ENCODE measurements at places on chromosomes 5 and 9.

DNA sequence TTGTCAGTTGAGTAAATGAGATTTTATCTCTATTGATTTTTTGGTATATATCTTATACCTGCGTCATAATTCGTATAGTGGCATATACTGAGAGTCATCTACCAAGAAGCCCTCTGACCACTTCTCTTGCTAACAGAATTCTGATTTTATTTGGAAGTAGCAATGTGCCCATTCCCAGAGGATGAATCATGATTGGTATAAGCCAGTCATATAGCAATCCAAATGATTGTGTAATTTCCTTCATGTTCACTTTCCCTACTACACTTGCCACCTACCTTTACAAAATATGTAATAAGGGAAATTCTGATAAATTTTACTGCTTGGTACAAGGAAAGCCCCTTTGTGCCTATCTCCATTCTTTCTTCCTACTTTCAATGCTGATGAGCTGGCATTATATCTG lies 16.1 kb upstream of the ZNF462 start:
- DNase-seq = no peak

- no peak for DNase-seq
Measured at GRCh38 chr5:73947906-73948640, 322.1 kb downstream of the ARHGEF28 start.

DNA sequence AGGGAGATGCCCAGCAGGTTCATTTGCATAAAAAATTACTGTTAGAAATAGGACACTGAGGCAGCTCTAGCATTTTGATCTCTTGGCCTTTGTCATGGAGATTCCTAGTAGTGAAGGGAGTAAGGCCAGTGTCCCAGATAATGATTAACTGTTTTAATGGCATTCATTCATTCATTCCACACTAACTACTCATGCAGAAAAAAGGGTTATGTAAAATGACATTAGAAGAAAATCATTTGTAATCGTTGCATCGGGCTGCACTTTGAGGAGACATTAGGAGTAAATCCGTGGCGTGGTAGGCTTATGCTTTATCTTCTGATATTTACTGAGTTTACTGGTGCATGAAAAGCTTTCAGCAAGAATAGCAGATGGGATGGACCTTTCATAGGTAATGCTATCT lies 82.6 kb upstream of the GRHPR start:
- DNase-seq = no peak

DNA sequence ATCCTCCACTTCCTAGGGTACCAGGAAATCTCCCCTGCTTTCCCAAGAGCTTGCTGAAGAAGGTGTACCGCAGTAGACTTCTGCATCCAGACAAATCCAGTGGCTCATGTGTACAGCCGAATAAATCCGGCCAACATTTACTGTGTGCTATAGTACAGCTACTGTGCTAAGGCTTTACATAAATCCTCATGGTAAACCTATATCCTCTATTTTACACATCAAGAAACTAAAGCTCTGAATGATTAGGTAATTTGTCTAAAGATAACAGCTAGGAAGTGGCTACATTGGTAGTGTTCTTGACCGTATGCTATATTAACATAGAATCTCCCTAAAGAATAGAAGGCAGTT lies 511 bp upstream of the WDR41 start:
- DNase-seq = no peak

DNA sequence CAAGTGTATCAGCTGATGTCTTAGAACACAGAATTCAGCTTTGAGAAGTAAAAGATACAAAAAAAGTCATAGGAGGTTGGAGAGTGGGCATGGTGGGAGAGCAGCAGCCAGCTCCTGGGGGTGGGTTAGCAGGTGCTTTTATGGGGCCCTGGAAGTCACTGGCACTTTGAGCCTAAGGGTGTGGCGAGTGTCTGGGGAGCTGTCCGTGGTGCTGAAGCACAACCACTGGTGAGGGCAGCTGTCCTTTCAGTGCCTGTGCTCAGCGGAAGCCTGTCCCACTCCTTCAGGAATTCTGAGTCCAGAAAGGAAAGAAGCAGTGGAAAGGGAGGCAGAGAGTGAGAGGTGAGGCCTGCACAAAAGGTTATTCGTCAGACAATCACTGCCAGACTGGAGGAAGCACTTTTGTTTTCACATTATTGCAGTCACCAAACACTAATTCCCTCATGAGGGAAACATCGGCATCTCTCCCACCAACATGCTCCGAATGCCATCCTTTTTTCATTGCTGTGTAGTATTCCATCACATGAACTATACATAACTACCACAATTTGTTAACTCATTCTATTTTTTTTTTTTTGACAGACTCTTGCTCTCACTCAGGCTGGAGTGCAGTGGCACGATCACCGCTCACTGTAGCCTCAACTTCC lies 59.4 kb upstream of the RAPGEF1 start:
- DNase-seq = no peak

GRCh38 chr5:775961-776861 lies 8.3 kb downstream of the ZDHHC11B start:
- DNase-seq = no peak

DNA sequence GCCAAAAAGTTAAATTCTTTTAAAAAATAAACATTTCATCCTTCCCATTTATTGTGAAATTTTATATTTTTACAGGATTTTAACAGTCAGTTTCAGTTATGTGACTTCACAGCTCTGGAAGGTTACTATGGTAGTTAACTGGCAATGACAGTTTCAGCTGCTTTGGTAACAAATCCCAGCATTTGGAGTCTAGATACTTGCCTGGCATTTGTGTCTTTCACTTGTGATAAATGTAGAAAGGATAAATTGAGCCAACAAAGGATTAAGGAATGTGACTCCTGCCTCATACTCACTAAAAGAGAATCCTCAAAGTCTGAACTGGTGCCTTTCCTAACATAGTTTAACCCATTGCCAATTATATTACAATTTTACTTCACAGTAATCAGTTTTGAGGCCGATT lies 315.5 kb downstream of the FER start:
- DNase-seq = no peak

DNA sequence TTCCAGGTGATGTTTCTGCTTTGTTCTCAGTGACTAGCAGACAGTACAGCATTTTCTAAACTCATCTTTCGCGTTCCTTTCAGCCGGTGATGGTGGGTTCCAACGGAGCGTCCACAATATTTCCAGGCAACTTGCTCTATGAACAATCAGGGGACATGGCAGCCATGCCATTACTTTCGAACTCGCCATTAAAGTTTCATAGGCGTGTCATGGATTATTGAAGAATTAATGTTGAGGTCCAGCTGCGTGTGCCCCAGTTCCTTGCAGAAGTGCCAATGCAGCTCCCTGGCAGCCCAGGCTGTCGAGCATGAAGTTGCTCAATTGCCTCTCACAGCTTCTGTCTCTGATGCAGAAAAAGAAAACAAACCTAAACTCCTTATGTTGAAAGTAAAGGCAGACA lies 262.2 kb downstream of the IRX2 start:
- DNase-seq = no peak

DNA sequence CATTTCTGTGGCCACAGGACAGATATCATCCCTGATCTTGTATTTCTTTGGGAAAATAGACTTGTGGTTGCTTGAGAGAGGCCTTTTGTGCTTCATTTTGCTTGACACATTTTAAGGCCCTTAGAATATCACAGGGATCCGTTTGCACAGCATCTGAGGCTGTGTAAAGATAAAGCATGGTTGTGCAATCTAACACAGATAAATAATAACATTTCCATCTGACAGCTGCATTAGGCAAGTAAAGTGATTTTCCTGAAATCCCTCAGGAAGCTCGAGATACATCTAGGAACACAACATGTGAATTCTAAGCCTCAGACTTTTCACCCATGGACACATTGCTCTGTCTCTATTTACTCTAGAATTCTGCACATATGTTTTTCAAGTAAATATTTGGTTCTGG lies 212.8 kb upstream of the ADAMTSL1 start:
- no peak for DNase-seq

GRCh38 chr5:17216974-17217492 lies 398 bp upstream of the BASP1 start:
- no peak for DNase-seq

DNA sequence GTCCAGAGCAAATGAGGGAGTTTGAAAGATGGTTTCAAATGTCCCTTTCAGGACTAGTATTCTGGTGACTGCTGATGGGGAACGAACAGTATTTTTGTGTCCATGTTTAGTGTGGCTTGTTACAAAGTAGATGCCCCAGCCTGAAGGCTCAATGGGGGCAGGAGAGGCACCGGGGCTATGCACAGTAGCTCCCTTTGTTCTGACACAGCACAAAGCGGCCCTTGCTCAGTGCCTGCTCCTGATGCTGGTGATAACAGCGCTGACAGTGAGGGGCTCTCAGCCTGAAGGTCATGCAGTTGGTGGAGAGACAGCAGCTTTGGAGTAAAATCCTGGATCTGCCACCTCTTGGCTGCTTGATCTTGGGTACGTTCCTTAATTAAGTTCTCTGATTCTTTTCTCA lies 188.9 kb downstream of the SLIT3 start:
- DNase-seq = no peak

DNA sequence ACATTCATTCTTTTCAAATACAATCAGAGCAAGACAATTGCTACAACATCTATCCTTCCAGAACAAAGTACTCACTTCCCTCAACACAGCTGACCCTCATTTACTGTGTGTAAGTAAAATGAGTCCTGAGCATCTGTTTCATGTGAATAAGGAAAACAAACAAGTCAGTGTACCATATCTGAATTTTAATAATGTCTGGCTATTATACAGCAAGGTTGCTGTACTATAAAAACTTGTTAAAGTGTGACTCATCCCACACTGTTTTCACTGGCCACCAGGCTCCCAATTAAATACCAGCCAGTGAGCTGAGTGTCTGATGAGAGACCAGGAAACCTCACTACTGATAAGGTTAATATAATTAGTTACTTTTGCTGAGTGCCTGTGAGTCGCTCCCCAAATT lies 339.8 kb downstream of the AGTPBP1 start:
- no peak for DNase-seq

DNA sequence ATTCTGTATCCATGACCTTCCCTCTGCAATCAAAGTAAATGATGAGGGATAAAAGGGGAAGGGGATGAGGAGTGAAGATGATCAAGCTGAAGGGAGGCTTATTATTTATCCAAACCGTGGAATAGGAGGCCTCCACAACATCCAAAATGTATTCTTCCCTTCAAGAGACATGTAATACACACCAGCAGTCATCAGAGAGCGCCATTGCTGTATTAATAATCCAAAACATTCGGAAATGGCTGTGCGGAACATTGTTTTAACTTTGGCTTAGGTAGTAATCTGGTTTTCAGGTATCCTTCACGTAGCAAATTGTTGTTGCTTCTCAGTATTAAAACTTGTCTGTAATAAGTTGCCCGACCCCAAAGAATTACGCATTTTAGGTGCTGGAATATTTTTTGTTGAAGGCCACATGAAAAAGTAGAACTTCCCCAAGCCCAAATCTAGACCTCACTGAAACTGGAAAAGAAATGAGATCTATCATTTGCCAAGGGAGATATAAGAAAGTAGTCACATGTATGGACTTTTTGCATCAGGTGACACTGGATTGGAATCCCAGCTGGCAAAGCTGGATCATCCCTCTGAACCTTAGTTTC lies 2.6 kb upstream of the BOD1 start:
- DNase-seq = no peak

DNA sequence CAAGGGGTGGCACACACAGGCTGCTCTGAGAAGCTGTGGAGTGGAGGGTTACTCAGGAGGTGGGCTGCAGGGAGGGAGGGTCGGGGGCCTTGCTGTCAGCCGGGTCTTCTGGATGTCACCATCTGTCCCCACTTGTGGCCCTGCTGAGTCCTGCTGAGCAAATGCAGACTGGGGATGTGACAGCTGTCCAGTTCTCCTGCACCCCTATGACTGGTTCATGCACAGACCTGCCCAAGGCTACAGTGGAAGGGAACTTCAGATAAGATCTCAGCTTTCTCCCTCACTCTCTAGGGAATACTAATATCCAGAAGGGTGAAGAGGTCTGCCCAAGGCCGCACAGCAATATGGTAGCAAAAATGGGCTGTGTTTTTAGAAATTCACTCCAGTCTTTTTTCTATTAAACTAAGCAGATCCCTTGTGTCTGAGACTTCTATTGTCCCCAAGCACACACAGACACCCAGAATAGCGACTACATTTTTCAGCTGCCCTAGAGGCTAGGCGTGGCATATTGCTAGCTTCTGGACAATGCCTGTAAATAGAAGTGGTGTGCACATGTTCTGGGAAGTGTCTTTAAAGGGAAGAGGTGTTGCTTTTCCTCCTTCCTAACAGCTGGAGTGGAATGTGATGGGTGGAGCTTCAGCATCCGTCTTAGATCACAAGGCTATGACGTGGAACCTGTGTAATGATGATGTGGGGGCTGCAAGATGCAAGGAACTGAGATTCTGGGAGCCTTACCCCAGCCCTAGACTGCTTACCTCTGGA lies 51.1 kb upstream of the TBC1D2 start:
- DNase-seq = no peak

GRCh38 chr9:88161144-88161543 lies 22.9 kb upstream of the SPATA31C2 start:
- DNase-seq = no peak

DNA sequence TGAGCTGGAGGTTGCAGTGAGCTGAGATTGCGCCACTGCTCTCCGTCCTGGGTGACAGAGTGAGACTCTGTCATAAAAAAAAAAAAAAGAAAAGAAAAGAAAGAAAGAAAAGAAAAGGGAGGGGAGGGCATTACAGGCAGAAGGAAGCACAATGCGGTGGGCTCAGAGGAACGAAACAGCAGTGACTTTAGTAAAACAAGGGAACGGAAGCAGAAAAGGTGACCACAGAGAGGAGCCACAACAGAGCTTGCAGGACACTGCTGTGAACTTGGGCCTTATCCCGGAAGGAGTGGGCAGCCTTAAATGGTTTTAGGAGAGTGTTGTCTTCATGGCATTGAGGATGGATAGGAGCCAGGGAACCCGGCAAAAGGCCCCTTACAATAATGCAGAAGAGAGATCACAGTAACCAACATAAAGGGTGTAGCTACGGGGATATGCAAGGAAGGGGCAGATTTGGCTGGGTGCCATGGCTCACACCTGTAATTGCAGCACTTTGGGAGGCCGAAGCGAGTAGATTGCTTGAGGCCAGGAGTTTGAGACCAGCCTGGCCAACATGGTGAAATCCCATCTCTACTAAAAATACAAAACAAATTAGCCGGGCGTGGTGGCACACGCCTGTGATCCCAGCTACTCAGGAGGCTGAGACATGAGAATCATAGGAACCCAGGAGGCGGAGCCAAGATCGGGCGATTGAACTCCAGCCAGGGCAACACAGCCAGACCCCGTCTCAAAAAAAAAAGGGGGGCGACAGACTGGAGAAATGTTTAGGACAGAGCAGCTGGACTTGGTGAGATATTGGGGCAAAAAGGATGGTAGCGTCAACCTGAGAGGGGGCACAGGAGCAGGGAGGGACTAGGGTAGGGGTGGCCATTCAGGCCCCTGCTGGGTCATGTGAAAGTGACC lies 83.9 kb upstream of the ZBTB43 start:
- no peak for DNase-seq

GRCh38 chr5:81779125-81779915 lies 28.4 kb upstream of the SSBP2 start:
- DNase-seq = no peak
